Stimulated activated CD8-positive, alpha-beta memory T cell treated with anti-CD3 and anti-CD28 coated beads, Interleukin-15, amount 100 ng/mL, for 4 hours (primary cell): ENCODE measurements at places on chromosomes 5 and 9.

GRCh38 chr9:37035648-37036370, 1.7 kb upstream of the PAX5 start:
- no peak for DNase-seq

DNA sequence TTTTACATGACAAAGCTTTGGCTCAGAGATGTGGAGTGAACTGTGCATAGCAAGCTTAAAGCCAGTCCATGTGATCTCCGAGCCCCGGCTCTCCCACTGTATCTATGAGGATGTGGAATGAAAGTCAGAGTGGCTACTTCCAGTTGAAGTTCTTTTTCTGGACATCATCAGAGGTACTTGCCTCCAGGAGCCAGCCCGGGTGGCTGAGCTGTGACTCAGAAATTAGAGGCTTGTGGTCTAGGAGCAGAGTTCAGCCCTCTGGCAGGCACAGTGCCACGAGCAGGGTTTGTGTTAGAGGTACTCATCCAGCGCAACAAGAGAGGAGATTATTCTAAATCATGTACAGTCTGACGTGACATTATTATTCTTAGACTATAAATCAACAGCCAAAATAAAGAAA, 322.5 kb downstream of the CDK5RAP2 start:
- no peak for DNase-seq

- no peak for DNase-seq
Measured at GRCh38 chr9:69894720-69895119, 74.1 kb downstream of the CFAP95 start.

DNA sequence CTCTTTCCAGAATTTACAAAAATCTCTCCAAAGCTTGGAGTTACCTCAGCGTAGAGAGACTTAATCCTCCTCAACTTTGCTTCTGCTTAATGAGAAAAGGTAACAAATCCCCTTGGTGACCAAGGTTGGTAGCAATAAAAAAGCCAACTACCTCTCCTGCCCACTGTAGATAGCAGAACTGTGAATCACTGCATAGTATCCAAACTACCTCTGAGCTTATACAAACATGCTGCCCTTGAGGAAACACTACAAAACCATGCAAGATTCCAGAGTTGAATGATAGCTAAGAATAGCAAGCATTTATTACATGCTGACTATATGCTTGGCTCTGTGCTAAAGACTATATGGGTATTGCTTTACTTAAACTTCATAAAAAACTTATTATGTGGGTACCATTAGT, 2.8 kb upstream of the ADAMTS12 start:
- DNase-seq = no peak

- DNase-seq = no peak
Measured at GRCh38 chr5:34450338-34450737, 205.8 kb upstream of the RAI14 start.
